AG20443 (cell line): ENCODE measurements at places on chromosomes 6 and 20.
A peak's percentile ranks its signal among the peaks of the same experiment; 100 is the strongest.

- peak; percentile 37 for DNase-seq
Measured at GRCh38 chr6:21437581-21437980, 156.0 kb upstream of the SOX4 start.

GRCh38 chr6:149264629-149265028 lies 52.9 kb upstream of the TAB2 start:
- no peak for DNase-seq

- no peak for DNase-seq
Measured at GRCh38 chr6:142773859-142774648, 170.9 kb downstream of the HIVEP2 start.

DNA sequence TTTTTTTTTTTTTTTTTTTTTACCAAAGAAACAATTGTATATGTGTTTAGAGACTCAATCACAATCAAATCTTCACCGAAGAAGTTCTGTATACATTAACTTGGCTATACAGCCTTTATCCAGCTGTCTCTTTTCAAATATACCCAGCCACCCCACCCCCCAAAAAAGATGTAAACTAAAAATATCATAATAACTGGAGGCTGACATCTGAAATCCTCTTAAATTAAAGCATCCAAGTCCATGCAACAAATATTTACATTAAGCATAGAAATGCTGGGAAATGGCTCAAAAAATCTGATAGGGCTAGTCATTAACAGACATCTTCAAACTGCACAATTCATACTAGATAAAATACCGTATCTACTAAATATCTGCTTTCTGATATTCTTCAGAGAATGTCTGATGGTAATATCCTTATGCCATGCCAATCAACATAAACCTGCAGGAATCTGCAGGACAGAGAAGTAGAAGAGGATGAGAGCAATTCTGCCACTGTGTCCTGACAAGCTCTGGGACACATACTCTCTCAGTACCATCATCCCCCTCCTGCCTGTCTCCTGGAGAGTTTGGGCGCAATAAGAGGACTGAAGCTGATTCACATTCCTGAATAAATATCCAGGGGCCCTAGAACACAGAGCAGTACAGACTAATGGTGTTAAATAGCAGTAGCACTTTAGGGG lies 152.4 kb downstream of the KIF6 start:
- DNase-seq = no peak

- no peak for DNase-seq
Measured at GRCh38 chr6:91328241-91328640, 741.4 kb upstream of the MAP3K7 start.

- DNase-seq = peak; percentile 78
Measured at GRCh38 chr6:35691027-35691824, 2.5 kb upstream of the FKBP5 start.

DNA sequence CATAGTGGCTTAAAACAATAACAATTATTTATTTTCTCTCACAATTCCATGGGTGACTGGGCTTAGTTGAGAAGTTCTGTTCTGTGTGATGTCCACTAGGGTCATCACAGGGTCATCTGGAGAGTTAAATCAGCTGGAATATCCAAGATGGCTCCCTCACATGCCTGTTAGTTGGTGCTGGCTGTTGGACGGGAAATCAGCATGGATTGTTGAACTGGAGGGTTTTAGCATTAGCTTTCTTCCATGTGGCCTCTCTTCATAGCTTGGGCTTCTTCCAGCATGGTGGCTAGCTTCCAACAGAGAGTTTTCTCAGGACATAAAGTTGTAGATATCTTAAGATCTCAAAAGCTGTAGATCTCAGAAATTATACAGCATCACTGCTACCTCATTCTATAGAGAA lies 19.6 kb downstream of the MARCKS start:
- no peak for DNase-seq

DNA sequence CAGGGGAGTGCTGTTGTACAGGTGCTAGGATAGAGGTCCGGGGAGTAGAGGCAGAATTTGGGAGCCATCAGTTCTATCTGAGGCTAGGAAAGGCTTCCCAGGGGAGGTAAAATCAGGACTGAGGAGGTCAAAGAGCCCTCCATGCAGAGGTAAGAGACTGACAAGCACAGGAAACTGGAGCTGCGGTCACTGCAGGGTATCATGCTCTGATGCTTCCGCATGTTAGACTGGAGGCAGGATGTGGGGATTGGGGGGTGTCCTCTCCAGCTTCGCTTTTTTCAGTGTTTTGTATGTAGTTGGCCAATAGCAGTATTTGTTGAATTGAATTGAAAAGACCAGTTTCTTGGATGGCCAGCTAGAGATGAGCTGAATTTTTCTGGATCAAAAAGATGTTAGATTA lies 87.8 kb downstream of the SLC22A3 start:
- no peak for DNase-seq

- DNase-seq = peak; percentile 93
Measured at GRCh38 chr6:127366282-127367022, 23.0 kb upstream of the ECHDC1 start.

- no peak for DNase-seq
Measured at GRCh38 chr6:119112812-119113530, 34.5 kb upstream of the FAM184A start.

DNA sequence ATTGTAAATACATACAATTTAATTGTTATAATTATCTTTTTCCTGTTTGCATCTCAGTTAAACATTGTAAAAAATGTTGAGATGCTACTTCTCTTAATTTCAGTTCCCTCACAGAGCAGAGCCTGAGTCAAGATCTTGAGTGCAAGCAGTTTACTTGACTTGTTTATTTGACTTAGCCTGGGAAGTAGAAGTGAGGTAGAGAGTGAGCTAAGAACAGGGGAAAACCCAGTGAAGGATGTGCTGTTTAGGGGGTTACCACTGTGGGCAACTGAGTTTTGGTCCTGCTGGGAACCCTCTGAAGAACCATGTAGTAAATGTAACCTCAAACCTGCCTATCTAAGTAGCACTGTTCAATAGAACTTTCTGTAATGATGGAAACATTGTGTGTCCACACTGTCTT lies 495.2 kb upstream of the FLRT3 start:
- DNase-seq = no peak

DNA sequence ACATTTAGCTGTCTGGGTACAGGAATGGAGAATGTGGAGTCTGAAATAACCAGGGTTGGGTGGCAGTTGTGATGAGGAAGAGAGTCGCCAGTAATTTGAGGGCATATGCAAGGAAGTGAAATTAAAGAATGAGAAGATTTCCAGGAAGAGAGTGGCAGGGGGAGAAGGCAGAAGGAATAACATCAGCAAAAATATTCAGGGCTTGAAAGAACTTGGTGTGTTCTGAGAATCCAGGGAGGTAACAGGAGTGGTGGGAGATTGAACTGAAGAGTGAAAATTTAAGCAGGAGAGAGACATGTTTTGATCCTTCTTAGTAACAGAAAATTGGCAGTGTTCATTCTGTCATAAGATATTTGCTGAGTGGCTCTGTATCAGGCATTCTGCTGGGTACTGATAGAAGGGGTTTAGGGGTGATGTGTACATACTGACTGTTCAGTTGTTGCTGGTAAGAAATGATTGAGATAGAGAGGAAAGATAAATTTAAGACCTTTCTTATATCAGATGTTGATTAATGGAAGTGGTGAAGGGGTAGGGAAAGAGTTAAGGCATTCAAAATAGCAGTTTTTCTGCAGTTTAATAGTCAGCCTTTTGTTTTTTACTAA lies 54.7 kb downstream of the PHF20 start:
- DNase-seq = no peak

DNA sequence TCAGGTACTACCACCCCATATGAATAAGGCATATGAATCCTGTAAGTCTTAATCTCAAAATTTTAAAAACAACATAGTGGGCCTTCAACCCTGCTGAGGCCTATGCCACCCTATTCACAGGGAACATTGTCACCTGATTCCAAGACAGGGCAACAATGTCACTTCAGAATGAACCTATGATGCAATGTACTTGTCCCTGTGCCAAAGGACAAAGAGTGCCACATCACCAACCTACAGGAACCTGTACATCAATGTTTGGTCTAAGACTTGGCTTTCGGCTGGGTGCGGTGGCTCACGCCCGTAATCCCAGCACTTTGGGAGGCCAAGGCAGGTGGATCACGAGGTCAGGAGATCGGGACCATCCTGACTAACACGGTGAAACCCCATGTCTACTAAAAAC lies 318.5 kb upstream of the JARID2 start:
- DNase-seq = no peak

- DNase-seq = peak; percentile 66
Measured at GRCh38 chr6:149545258-149545753, 537 bp downstream of the PPIL4 start.

DNA sequence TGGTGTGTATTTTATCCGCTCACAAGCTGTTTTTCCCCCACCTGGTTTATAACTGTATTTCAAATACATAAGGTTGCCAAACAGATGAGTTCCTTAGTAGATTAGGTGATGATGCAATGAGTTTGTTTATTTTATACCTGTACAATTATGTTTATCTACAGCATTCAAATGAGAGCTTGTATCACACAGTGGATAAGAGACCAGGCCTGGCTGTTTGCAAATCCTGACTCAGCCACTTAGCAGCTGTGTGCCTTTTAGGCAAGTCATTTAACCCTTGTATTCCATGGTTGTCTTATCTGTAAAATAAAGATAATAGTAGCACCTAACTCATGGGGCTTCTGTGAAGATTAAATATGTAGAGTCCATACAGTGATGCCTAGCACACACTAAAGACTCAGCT lies 143.7 kb downstream of the MOXD1 start:
- no peak for DNase-seq

DNA sequence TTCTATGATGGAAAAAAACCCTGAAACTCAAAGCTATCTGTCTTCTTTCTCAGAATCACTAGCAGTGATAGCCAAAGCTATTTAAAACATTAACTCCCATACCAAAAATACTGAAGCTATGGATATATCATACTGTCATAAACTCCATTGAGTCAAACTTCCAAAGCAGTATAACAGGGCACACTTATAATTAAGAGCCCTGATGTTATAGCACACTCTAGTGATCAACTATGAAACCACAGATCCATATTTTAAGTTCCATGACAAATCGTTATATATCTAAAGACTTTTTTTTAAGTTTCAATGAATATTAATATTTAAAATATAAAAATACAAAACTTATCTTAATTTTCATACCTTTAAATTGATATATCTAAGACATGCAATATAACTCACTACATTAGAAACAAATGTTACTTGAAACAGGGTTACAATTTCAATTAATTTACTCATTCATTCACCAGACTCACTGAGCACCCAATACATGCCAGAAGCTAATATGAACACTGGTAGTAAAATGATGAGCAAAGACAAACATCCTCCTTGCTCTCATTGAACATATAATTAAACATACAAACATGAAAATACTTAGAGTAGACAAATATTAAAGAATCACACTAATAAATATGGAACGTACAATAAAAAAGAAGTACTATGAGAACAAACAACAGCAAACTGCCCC lies 69.3 kb downstream of the IBTK start:
- DNase-seq = peak; percentile 20

- peak; percentile 56 for DNase-seq
Measured at GRCh38 chr6:22145823-22146677, 150.8 kb downstream of the PRL start.

GRCh38 chr6:150324044-150324443 lies 44.8 kb upstream of the IYD start:
- DNase-seq = no peak

DNA sequence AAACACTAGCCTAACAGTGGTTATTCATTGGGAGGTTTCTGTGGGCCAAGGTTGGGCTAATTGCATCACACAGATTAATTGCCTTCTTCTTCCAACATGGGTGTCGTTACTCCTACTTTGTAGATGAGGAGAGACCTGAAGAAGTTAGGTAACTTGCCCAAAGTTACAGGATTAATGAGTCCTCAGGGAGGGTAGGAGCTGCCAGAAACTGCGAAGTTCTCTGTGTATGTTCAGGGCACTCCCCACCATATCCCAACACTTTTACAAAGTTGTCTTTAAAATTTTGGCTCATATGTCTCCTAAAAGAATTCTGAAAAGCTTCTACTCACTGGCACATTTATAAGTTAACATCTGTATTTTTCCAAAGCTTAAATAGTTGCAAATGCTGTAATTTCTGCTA lies 323.5 kb upstream of the HSF2 start:
- no peak for DNase-seq

GRCh38 chr20:50569864-50570836 lies 60.0 kb downstream of the PTPN1 start:
- no peak for DNase-seq

- DNase-seq = no peak
Measured at GRCh38 chr6:63615590-63615989, 20.0 kb upstream of the PHF3 start.

DNA sequence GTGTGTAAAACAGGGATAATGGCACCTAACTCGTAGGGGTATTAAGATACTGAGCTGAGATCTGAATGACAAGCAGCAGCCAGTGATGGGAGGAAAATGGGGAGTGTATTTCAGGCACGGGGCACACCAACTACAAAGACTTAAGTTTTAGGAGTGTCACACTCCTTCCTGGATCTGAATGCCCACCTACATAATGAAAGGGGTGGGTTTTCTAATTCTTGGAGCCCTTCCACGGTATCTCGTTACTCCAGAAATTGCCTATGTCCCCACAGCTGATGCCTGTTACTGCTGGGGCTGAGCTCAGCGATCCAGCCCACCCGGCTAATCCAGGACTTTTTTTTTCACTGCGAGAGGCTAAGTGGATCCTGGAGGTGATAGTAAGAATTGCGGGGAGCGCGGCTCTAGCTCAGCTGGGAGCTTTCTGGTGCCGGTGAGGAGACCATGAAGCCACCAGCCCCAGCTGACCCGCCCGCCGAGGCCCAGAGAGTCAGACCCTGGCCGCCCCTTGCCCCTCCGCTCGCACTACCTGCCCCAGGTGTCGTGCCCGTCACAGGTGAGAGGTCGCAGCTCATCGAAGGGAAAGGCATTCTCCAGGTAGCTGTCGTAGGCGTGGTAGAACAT lies 727 bp downstream of the EDEM2 start:
- peak; percentile 43 for DNase-seq

DNA sequence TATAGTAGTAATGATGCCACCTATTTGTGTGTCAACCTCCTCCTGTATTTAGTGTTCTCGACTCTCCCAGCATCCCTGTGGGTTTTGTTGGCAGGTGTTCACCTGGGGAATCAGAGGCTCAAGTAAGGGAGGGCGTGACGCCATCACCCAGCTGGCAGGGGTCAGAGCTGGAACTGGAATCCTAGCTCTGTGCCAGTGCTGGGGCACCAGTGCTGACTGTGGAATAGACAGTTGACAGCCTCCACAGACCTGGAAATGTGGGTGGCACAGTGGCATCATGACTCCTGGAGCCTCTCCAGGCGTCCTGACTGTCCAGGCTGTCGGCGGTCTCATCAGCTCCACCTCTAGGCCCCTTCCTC lies 102.8 kb downstream of the SYCP2 start:
- DNase-seq = no peak

DNA sequence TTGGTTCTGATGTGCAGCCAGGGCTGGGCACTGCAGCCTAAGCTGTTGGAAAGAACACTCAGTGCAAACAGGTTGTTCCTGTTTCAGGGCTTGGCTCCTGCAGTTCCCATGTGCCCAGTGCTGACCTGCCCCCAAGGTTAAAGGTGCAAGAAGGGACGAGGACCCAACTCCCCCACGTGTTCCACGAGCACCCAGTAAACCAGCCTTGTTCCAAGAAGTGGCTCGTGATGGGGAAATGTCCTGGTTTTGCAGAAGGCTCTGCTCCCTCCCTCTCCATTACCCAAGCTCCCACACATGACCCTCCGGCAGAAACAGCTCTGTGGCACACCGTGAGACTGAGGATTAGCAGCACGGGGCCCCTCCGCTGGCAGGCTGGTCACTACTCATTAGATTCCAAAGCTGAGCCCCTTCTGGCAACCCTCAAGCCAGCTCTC lies 9.4 kb downstream of the ACSS1 start:
- DNase-seq = no peak

GRCh38 chr6:39444479-39445019 lies 122.0 kb upstream of the KCNK16 start:
- DNase-seq = no peak

- DNase-seq = no peak
Measured at GRCh38 chr20:47810721-47811347, 25.6 kb upstream of the SULF2 start.
